Omental fat pad (tissue), 4 donors: ENCODE measurements at places on chromosomes 2 and 18. TPM values are rescaled to one million over a fixed set of nuclear protein-coding genes. Genes with fewer than 3 reads are reported as not detected.

DNA sequence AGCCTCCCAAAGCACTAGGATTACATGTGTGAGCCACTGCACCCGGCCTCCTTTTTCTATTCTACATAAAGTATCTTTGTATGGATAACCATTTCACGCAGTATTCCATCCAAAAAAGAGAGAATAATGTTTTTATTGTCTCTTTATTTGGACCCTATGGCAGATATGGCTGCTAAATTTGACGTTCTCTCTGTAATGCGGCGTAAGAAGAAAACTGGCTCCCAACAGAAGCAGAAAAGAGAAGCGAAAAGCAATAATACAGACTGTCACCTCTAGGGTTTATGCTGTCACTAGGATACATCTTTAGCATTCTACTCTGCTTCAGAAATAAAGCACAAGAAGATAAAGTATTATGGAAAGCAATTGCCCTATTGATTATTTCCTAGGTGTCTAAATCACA is 55.9 kb downstream of the FN1 start:
- no peak for DNase-seq

- no peak for DNase-seq
These were observed 731.4 kb upstream of the CHAC2 start for GRCh38 chr2:53036196-53036595.

DNA sequence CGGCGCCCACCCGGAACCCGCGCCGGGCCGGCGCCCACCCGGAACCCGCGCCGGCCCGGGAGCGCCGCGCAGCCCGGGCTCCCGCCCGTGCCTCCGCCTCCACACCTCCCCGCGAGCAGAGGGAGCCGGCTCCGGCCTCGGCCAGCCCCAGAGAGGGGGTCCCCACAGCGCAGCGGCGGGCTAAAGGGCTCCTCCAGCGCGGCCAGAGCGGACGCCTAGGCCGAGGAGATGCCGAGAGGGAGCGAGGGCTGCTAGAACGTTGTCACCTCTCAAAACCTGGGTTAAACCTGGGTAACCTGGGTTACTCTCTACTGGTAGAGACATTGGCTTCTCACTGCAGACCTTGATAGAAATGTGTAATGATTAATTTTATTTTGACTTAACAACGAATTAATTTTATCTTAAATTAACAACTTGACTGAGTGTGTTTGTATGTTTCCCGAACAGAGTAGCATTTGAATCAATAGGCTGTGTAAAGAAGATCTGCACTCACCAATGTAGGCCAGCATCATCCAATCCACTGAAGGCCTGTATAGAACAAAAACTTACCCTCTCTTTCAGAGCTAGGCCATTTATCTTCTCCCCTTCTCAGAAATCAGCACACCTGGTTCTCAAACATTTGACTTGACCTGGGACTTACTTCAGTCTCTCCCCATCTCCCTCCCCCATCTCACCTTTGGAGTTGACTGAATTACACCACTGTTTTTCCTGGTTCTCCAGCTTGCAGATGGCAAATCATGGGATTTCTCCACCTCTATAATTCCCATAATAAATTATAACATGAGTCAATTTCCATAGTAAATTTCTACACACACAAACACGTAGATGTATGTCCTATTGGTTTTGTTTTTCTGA is 242.7 kb downstream of the ASXL3 start:
- DNase-seq, result no peak

KIF5C gene
- 0.88 TPM for total RNA-seq

DNA sequence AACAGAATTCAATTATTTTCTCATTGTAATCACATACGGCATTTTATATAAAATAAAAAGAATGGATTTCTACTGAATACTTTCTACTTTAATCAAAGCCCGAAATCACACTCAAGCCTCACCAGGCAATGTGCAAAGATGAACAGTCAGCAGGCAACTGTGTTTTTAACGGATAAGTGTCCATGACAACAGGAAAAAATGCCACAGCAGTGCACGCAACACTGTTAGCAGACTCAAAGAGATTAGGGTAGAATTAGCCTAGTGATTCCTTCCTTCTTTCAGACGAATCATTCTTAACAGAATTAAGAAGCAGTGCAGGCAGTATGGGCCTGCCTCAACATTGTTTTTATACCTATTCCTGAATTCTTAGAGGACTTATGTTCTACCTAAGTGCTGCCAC is 135.6 kb downstream of the CDH2 start:
- DNase-seq, result no peak

SERPINB11 gene
- total RNA-seq, result not detected

- DNase-seq, result no peak
These were observed 5.4 kb upstream of the TANC1 start for GRCh38 chr2:158963071-158963470.

GRCh38 chr2:10400978-10401951 is 46.9 kb downstream of the ODC1 start:
- DNase-seq, result no peak

- DNase-seq, result no peak
These were observed 88.6 kb downstream of the WDR7 start for GRCh38 chr18:56739731-56740130.

GRCh38 chr2:15169326-15170069 is 391.6 kb downstream of the NBAS start:
- no peak for DNase-seq

DNA sequence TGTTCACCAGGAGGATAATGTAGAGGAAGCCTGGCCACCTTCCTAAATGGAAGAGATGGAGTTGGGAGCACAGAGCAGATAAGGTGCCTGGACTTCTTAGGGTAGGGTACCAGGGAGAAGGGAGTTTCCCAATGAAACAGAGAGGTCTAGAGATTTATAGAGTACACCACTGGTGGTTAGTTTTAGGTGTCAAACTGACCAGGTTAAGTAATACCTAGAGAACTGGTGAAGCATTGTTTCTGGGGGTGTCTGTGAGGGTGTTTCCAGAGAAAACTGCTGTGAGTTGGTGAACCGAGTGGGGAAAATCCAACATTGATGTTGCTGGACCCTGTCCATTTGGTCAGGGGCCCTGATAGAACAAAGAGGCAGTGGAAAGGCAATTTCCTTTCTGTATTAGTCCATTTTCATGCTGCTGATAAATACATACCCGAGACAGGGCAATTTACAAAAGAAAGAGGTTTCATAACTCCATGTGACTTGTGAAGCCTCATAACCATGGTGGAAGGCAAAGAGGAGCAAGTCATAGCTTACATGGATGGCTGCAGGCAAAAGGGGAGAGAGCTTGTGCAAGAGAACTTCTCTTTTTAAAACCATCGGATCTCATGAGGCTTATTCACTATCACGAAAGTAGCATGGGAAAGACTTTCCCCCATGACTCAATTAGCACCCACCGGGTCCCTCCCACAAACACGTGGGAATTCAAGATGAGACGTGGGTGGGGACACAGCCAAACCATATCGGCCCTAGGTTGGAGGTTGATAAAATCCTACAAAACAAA is 260.8 kb downstream of the CBLN2 start:
- no peak for DNase-seq

- DNase-seq, result no peak
These were observed 217.1 kb downstream of the DYSF start for GRCh38 chr2:71670430-71670795.

DNA sequence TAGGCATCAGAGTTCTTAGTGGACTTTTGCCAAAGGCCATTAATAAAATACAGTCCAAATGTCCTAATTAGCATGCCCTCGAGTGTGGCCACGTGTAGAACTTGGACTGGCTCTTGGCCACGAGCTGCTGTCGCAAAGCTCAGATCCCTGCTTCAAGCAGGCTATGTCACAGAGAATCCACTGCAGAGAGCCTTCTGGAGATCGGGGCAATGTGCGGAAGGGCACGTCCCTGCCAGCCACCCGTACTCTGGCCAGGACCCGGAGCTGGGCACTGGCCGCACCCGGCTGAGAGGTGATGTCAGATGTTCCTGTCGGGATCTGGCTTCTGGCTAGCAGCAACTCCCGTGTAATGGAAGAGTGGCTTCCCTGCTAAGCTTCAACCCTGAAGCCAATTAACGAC is 432.7 kb upstream of the ID2 start:
- DNase-seq, result no peak

- DNase-seq, result no peak
These were observed at the start of gene AMER3 for GRCh38 chr2:130755256-130756052. AMER3 (plus strand) TSS chr2:130755540; CDS start chr2:130762073, 6,533 bp downstream.

GRCh38 chr2:13106302-13106701 is 389.6 kb downstream of the TRIB2 start:
- DNase-seq, result no peak

DNA sequence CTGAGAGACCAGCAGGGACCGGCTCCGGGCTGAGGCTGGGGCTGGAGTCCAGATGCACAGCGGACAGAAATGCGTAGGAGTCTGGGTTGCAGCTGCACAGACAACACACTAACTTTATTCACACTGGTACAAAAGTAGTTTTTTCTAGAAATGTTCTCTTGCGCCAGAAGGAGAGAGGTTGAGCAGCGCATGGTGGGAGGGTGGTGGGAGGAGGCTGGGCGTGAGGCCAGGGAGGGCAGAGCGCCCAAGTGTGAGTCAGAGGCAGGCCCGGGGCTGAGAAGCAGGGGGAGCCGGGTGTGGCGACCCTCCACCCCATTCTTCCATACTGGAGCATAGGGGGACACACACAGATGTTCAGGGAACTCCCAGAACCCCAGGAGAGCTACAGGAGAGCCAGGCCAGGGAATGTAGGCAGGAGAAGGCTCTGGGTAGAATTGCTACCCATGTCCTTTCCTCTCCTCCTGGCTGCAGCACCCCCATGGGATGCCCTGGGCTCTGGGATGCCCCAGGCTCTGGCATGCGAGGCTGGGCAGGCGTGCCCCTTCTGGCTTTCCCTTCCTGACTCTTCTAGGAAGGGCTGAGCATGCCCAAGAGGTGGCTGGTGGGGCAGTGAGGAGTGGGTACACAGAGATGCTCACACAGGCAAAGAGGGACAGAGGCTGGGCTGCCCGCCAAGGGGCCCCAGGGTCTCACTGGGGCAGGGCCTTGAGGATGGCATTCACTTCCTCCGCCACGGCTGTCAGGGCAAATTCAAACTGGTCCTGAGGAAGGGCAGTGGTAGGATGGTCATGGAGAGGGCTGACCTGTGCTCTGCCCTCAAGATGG is 10.6 kb downstream of the DNAJB2 start:
- peak; percentile 52 for DNase-seq

- DNase-seq, result no peak
These were observed 131.1 kb downstream of the AFF3 start for GRCh38 chr2:100011272-100011731.

MGAT4A gene
- total RNA-seq, result 54.7 TPM

DNA sequence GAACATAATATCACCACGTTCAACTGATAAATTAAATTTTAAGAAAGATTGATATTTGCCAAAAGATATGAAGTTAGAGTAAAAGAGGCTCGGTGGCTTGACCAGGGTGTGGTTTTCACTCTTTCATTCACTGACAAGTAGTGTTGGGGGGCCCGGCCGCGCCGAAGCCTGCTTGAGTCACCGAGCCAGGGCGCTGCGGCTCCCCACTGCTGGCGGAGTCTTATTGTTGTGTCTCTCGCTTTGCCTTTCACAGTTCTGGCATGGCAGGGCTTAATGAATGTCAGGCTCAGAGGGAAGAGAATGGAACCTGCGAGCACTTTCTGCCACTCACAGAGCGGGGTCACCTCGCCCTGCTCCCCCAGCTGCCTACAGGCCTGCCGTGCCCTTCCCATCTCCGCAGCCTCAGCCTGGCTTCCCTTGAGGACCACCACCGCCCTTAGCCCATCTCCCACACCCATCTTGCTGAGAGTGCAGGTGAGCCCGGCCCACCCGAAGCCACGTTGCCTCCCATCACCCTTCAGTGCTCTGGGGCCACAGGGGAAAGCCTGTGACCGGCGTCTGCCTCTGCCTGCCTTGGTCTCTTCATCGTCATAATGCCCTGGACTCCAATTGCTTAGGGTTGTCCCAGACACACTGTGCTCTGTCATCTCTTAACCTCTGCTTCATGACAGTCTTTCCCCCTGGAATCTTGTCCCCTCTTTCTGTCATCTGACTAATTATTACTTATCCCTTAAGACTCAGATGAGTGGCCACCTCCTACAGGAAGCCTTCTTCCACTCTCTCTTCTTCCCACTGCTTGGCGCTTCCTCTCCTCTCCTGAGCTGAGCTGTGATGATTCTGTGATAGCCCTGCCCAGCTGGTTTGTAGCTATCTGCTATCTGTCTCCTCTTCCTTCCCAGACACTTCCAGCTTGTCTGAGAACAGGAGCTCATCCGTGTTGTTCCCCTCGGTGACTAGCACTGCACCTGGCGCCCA is 142.5 kb downstream of the FAM210A start:
- no peak for DNase-seq

LIMS2 gene
- total RNA-seq, result 97.3 TPM

FIGN gene
- total RNA-seq, result 9.4 TPM

FSIP2 gene
- 1.3 TPM for total RNA-seq

- DNase-seq, result no peak
These were observed at the start of gene DAW1 for GRCh38 chr2:227871375-227871791. DAW1 (plus strand) TSS chr2:227871631; CDS start chr2:227871690, 59 bp downstream.

DNA sequence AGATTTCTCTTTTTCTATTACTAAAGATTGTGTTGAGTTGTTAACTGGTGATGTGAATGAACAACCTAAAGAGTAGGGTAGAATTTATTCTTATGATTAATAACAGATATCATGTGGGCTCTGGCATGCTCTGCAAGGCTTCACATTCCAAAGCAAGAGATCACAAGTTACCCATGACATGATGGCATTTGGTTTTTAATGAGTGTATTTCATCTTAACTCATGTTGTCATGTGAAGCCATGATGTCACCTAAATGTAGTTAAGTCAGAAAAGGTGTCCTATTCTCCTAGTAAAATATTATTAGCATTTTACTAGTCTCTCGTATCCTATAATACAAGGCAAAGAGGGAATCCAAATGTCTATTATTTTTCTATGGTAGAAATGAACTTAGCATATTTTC is 678.0 kb downstream of the ARHGAP15 start:
- no peak for DNase-seq

DNA sequence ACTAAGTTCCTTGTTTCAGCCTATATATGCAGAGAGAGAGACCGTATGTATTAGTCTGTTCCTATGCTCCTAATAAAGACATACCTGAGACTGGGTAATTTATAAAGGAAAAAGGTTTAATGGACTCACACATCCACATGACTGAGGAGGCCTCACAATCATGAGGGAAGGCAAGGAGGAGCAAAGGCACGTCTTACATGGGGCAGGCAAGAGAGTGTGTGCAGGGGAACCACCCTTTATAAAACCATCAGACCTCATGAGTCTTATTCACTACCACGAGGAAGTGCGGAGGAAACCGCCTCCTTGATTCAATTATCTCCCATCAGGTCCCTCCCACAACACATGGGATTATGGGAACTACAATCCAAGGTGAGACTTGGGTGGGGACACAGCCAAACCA is 73.8 kb downstream of the TMEM18 start:
- no peak for DNase-seq

DNA sequence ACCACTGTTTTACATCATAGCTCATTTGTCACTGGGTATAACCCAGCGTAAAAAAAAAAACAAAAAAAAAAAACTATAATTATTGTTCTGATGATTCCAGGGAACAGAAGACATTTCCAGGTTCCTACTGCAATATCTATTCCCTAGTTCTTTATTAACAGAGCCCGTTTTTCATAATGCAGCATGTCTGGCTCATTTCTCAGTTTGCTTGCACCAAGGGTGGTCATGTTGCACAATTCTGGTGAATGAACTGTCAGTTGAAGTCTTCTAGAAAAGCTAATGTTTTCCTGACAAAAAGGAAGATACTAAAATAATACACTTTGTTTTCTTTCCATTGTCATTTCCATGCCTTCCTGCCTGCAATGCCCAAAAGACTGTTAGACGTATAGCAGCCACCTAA is 180.1 kb downstream of the RDH14 start:
- no peak for DNase-seq

GRCh38 chr2:27502142-27502541 is 5.5 kb downstream of the GCKR start:
- no peak for DNase-seq

CYP26B1 gene
- total RNA-seq, result 23.3 TPM
